ENCODE measurements at places on chromosomes 16 and 17.

GRCh38 chr17:36814958-36815357 lies 122.3 kb upstream of the LHX1 start:
- DNase-seq, result no peak

DNA sequence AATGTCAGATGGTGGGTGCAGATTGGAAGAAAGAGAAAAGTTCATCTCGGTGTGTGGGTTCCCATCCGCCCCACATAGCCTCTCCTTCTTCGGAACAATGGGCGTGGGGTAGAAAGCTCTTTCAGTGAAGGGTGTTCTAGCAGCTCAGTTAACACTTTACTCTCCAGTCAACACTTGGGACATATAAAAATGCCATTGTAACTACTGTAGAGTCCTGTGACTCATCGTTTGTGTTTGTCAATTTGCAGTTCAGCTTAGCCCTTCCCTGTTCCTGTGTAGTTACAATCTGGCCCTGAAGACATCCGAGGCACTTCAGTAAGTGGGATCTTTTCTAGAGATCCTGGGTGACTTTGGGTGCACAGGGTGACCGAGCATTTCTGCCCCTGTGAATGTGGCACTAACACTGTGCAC lies 11.5 kb upstream of the CLEC18C start:
- DNase-seq, result peak; percentile 31

GRCh38 chr16:53457670-53458069 lies 23.4 kb downstream of the RBL2 start:
- no peak for DNase-seq

GRCh38 chr17:21313320-21313719 lies 28.8 kb downstream of the MAP2K3 start:
- DNase-seq, result no peak

DNA sequence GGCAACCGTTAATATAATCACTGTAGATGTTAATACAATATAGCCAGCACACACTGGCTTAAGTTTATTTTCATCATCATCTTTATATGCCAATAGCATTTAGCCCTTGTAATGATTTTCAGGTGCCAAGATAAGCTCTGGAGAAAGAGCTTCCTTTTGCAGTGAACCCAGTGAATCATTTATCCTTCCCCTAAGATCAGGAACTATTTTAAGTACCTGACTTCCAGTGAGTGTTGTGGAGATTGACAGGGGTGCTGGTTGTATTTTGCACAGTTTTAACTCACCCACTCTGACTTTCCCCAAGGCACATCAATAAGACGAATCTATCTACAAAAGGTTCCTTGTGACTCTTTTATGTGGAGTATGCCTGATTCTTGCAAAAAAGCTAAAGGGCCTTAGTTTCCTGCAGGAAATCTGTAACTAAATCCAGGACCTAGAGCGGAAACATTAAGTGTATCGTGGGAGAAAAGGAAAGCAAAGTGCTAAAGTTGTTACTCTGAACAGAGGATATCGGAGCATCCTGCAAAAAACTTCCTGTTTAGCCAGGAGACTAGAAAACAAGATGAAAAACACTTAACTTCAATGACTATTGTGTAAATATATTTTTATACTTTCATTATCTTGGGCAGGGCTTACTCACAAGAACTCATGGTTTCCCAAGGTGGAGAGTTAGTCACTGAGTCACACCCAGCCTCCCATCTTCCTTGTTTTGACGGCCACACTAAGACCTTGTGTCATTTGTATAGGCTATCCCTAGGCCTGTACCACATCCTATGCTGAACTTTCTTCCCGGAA lies 183.6 kb downstream of the MAP2K6 start:
- DNase-seq, result peak; percentile 24

- no peak for DNase-seq
These were observed 6.0 kb downstream of the ST3GAL2 start for GRCh38 chr16:70432723-70433457.

DNA sequence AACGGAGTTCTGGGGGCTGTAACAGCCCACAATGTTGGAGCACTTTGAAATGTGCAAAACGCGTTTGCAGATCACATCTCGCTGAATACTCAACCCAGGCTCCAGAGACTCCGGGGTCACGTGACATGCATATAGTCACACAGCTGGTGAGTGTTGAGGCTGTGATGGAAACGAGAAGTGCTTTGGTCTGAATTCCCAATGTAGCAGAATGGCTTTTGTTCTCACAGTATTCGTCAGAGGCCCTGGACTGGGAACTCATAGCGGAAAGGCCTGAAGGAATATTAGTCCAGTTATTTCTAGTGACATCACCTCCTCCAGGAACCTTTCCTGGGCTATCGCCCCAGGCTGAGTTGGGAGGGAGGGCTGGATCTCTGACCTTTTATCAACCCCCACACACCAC lies 95.8 kb upstream of the CRHR1 start:
- no peak for DNase-seq

GRCh38 chr17:6045621-6046357 lies 24.4 kb upstream of the WSCD1 start:
- no peak for DNase-seq

DNA sequence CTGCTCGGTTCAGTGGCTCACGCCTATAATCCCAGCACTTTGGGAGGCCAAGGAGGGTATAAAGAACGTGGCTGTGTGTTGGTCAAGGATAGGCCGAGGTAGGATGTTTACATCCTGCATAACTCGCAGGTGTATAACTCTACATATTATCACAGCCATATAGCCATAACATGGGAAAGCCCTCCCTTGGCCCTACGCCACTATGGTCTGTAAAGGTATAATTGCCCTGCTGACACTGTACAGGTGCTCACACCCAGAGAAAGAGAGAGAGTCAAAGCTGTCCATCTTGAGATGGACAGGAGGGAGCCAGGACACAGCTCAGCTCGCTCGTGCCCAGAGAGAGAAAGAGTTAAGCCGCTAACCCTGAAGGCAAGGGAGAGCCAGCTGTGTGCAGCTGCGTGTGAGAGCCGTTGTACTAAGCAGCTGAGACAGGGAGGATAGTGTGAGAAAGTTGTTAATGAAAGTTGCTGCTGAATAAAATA lies 30.4 kb upstream of the DHX8 start:
- DNase-seq, result no peak

DNA sequence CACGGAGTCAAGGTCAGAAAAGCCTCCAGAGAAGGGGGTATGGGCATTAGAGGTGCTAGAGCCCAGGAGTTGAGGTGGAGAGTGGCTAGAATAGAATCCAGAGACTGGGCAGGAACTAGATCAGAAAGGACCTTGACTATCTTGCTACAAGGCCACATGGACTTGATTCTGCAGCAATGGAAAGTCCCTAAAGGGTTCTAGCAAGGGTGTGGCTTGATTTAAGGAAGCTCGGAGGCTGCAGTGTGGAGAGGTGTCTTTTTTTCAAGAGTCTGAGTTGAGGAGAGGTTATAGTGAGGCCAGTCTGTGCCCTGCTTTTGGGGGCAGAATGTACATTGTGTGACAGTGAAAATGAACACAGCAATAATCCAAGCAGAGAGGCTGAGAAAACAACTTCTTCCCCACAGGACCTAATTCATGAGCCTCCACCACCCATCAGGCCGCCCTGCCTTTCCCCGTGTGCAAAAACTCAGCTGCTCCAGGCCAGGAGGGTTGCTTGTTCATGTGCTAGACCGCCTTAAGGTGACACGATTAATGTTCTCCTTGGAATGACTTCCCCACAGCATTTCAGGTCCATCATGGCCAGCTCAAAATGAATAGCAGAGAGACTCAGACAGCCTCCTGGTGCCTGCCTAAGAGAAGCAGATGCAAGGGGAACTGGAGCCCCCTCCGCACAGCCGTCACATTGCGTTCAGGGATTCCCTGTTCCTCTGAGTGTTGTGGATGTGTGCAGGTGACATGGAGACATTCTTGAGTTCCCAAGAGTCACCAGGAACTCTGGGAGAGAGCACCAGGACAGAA lies 8.7 kb upstream of the BEAN1 start:
- no peak for DNase-seq

- DNase-seq, result no peak
These were observed 112.9 kb downstream of the METRNL start for GRCh38 chr17:83192161-83192788.

DNA sequence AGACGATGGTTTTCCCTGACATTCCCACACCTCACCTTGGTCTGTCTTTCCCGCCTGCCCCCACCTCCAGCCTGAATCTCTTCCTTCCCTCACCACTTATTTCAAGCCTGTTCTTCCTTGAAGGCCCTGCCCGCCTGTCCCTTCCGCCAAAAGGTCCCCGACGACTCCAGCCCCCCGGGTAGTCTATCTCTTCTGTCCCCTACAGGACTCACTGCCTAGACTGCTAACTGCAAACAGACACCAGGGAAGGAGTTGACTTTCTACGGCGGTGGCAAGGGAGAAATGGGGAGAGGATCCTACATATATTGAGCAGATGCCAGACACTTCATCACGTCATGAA lies 53.7 kb downstream of the NT5M start:
- no peak for DNase-seq

DNA sequence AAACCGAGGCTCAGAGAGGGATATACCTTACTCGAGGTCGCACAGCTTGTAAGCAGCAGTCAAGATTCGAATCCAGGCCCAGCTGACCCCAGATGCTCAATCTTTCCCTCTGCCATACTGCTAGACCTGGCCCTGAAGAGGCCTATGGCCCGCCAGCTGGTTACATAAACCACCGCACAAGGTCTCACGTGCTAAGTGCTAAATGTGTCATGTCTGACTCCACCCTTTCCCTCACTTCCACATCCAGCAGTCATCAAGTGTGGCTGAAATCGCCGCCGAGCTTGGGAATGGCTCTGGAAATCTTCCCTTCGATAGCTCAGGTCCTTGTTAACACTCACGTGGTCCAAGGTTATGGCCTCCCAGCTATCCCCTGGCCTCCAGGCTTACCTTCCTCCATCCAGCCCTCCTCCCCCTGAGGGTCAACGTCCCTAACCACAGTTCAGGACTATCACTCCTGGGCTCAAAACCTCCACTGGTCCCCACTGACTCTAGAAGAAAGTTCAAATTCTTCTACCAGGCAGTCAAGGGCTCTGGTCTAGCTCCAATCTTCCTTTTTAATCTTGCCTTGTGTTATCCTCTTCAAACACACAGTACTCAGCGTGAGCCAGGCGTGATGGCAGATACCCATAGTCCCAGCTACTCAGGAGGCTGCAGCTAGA lies 3.5 kb downstream of the ZBTB4 start:
- DNase-seq, result no peak
